ENCODE measurements at places on chromosomes 3 and 15.

- no peak for DNase-seq
Observed at GRCh38 chr3:87246662-87247429, 19.7 kb downstream of the CHMP2B start.

DNA sequence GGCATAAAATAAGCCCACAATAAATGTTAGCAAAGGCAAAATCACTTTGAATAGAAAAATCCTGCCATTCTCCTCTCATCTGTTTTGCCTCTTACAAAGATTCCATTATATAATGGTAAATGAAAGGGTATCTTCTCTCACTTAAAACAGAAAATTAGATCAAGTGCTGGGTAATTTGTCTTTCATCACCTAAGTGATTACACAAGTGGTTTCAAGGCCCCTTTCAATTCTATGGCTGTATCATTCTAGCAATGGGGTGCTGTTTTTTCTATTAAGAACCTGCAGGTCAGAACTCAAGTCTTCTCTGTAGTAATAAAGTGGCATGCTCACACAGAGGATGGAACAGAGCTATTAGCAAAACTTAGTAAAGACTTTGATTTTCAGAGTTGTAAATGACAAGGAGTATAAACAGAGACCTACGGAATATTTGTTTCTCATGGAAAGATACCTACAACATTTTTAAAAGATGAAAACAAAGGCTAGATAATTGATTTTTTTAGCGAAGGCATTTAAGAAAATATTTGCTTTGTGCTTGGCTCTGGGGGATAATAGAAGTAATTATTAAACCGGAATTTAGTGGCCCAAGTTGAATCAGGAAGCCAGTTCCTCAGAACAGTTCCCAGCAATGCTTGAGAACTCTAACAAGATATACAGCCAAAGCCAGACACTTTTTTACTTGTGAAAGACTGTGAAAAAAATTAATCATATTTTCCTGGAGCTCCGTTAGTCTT is 137.4 kb downstream of the CMSS1 start:
- DNase-seq = no peak

GRCh38 chr3:7407107-7407506 is 546.2 kb downstream of the GRM7 start:
- no peak for DNase-seq

DNA sequence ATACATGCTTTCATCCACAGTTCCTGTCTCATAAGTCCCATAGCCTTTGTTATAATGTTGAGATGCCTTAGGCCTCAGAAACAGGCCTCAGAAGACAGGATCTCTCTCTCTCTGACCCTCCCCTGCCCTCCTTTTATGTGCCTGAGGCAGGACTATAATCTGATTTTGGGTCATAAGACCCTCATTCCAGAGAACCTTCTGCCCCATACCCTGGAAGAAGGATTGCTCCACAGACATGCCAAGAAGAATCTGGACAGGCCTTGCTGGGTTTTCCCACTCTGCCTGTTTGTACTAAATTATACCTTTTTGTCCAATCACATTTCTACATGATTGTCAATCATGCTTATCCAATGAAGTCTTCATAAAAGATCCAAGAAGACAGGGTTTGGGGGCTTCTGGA is 57.2 kb upstream of the MME start:
- DNase-seq = no peak

- no peak for DNase-seq
Observed at GRCh38 chr3:190019006-190019405, 101.7 kb downstream of the P3H2 start.

GRCh38 chr3:110378481-110378880 is 693.1 kb upstream of the NECTIN3 start:
- no peak for DNase-seq

- no peak for DNase-seq
Observed at GRCh38 chr15:69997161-69997485, 100.6 kb downstream of the TLE3 start.

GRCh38 chr3:148940983-148941382 is 50.4 kb upstream of the GYG1 start:
- DNase-seq = no peak

DNA sequence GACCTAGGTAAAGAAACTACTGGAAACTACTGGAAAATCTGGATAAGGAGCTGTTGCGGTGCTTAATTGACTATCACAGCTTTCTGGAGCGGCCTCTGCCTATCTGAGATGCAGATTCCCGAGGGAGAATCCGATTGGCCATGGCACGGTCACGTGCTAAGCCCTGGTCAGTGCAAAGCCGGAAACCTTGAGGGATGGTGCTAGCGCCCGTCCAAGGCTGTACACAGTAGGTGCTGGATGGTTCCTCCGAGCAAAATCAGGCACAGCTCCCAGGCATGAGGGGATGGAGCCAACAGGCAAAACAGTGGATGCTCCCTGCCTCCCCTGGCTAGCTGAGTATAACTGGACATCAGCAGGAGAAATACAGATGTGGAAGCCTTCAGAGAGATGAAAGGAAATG is 238.7 kb upstream of the HES1 start:
- DNase-seq = peak; percentile 76

DNA sequence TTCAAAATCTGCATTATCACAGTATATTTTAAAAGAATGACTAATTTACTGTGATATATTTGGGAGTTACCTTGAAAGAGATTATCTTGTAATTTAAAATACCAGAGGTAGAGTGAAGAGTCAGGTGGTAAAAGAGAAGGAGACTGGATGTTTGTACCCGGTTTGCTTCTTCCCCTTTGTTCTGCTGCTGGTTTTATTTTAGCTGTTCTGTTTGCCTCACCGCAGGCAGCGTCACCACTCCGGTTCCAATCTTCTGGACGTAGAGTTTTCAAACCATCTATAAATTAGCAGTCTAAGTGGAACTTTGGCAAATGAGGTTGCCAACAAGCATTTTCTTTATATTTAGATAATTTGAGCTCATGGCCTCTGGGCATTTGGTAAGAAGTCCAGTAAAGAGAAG is 38.2 kb downstream of the PPARG start:
- DNase-seq = no peak
